ENCODE measurements at places on chromosomes 6 and 20.

GRCh38 chr6:14276667-14277404, 159.3 kb downstream of the CD83 start:
- no peak for DNase-seq

DNA sequence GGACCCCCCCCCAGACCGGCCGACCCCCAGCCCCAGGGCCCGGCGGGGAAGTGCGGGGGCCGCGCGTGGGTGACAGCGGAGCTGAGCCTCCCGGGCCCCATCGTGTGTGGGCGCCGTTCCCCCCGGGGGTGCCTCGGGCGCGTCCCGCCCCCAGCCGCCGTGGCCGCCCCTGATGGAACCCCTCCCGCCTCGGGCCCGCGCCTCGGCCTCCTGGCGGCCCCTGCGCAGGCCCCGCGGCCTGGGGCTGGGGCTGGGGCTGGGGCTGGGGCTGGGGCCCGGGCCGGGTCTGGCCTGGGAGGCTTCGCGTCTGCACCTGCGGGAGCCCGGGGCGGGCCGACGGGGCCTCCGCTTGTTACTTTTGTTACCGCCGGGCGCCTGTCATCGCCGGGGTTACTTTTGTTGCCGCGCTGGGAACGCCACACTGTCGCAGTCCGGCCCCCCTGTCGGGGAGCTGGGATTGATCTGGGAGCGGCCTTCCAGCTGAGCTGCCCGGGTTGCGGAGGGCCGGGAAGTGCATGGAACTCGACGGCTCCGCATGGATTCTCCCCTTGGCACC, 598 bp downstream of the OGFR start:
- DNase-seq = no peak

- no peak for DNase-seq
Measured at GRCh38 chr6:147651249-147652063, 143.0 kb downstream of the SAMD5 start.

- no peak for DNase-seq
Measured at GRCh38 chr6:6746970-6747338, 158.4 kb downstream of the LY86 start.

DNA sequence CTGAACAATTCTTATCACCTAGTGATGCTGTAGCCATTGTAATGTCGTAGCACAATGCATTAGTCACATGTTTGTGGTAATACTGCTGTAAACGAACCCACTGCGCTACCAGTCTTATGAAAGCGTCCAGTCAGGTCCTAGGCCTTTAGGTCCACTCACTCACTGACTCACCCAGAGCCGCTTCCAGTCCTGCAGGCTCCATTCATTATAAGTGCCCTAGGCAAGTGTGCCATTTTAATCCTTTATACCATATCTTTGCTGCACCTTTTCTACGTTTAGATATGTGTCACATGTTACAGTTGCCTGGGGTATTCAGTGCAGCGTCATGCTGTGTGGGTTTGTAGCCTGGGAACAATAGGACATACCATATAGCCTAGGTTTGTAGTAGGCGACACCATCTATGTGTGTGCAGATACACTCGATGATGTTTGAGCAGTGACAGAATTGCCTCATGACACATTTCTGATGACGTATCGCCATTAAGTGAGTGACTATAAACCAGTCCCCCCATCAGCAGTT, 15.4 kb downstream of the IGF2R start:
- DNase-seq = no peak

GRCh38 chr6:16741112-16742016, 19.9 kb downstream of the ATXN1 start:
- DNase-seq = no peak

- DNase-seq = no peak
Measured at GRCh38 chr20:37531856-37532255, 4.2 kb upstream of the BLCAP start.

DNA sequence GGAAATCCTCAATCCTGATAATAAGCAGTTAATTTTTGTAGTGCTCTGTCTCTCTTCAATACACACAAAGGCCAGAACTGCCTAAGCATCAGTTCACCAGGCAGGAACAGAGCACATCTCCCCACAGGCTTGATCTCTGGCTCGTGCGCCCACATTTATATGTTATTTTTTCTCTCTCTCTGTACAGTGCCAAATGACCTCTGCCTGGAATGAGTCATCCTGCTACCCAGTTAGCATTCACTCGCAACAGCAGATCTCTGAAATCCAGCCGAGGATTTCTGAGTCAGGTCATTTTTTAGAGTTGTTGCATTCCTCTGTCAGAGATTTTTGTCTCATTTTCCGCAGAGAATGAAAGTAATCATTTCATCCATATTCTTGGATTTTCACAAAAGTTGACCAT, 107.1 kb downstream of the COL12A1 start:
- no peak for DNase-seq

DNA sequence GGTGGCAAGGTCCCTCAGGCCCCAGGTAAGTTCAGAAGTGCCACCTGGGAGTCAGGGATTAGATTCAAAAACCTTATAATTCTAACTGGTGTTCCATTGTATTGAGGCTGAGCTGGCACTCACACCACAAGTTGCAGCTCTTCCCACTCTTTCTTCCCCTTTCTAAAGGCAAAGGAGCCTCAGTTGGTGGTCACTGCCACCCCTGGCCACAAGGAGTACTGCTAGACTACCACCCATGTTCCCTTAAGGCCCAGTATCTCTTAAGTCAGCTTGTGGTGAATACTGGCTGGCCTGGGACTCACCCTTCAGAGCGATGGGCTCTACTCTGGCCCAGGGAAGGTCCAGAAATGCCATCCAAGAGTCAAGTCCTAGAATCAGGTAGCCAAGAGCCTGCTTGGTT, 421.1 kb upstream of the KHDRBS2 start:
- DNase-seq = no peak

- DNase-seq = no peak
Measured at GRCh38 chr6:134480593-134480992, 162.7 kb upstream of the SGK1 start.

- no peak for DNase-seq
Measured at GRCh38 chr6:138117376-138117914, 10.2 kb upstream of the PERP start.

DNA sequence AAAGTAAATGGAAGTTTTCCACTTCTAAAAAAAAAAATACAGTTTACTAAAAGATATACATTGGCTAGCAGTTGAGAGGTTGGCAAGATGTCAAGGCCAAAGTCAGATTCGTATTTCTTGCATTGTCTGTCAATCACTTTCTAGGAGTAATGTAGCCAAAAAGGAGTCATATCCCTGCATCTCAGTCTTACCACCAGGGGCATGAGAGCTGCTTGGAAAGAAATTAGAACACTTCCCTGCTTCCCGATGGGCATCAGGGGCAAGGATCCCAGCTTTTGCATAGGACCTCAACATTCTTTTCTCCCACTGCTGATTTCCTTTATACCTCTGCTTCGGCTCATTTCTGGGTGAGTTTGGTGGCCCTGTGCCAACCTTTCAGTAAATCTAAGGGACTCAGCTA, 581.0 kb upstream of the MAP3K7 start:
- DNase-seq = no peak

DNA sequence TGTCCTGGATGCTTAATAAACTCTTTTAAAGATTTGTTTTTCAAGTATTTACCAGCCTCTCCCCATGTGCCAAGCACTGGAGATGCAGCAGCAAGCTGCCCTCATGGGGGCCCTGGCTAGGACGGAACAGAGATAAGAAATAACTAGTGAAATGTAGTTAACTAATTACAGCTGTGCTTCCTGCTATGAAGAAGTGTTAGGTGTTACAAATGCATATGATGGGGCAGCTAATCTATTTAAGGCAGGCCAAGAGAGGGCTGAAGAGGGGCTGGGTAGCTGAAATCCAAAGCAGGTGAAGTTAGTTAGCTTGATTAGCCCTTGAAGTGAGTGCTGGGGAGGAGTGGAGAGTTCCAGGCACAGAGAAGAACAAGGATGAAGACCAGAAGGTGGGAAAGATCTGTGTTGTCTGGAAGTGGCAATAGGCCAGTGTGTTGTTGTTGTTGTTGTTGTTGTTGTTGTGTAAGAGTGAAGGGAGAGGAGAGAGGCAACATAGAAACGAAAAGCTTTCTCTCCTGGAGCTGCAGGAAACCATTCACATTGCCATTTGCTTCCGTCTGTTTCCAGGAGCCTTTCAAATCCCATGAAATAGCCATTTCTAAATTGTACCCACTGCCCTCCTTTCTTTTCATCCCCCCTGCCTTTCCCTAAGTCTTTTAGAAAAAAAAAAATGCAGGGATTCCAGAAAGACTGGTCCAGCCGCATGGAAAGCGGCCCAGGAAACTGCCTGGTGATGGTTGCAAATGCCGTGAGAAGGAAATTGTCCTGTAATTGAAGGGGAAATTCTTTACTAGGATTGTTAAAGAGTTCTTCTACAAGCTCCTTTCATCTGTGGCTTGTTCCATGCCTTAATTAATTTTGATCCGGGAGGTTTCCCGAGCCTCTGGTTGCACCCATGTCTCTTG, 119.6 kb downstream of the TFAP2C start:
- DNase-seq = no peak

- no peak for DNase-seq
Measured at GRCh38 chr20:35641743-35642142, 23.0 kb downstream of the CPNE1 start.

DNA sequence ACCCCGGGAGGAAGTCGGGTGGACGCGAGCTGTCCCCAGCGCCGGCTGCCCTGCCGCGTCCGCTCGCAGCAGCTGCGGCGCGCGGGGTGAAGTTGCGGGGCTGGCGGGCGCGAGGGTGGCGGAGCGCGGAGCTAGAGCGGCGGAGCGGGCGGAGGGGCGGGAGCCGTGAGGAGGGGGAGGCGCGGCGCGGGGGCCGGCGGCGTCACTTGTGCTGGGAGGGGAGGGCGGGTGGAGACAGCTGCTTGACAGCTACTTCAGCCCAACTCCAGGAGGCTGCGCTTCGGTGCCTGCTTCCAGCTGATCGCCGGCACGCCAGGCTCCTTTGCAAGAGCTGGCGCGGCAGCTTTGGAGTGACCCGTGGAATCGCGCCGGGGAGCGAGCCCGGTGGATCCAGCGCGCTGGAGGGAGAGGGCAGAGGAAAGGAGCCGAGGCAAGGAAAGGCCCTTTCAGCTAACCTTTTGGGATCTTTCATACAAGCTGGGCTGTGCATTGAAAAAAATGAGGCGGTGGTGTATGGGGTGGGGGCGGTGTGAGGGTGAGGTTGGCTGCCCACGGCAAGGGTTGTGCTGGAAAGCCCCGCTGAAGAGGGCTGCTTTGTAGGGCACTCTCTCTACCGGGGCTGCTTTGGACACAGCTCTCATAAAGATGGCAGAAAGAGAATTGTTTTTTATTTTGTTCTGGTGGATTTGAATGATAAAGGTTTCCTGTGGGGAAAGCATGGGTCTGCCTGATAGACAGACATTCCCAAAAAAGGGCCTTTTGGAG, 24.6 kb downstream of the RIPOR2 start:
- no peak for DNase-seq

- DNase-seq = no peak
Measured at GRCh38 chr20:45432294-45432693, 16.4 kb downstream of the PIGT start.

DNA sequence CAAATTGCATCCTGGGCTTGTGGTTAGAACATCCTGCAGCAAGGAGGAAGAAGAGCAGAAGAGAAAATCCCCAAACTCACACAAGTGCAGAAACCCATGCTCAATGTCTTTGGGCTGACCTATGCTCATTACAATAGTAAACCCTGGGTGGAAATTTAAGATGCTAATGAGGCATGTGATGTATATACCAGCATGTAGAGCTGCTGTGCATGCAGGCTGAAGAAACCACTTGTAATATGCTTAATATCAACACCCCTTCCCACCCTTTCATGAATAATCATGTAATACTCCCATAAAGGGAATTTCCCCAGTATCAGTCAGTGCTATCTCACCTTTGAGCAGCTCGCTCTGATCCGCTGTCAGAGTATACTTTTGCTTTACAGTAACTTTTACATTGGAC, 90.0 kb upstream of the GRIK2 start:
- DNase-seq = no peak

GRCh38 chr6:169831450-169832246, 80.2 kb downstream of the ERMARD start:
- DNase-seq = peak; percentile 88

- no peak for DNase-seq
Measured at GRCh38 chr6:81950877-81951276, 198.4 kb upstream of the TENT5A start.

- DNase-seq = no peak
Measured at GRCh38 chr6:74969591-74970267, 236.1 kb downstream of the COL12A1 start.

DNA sequence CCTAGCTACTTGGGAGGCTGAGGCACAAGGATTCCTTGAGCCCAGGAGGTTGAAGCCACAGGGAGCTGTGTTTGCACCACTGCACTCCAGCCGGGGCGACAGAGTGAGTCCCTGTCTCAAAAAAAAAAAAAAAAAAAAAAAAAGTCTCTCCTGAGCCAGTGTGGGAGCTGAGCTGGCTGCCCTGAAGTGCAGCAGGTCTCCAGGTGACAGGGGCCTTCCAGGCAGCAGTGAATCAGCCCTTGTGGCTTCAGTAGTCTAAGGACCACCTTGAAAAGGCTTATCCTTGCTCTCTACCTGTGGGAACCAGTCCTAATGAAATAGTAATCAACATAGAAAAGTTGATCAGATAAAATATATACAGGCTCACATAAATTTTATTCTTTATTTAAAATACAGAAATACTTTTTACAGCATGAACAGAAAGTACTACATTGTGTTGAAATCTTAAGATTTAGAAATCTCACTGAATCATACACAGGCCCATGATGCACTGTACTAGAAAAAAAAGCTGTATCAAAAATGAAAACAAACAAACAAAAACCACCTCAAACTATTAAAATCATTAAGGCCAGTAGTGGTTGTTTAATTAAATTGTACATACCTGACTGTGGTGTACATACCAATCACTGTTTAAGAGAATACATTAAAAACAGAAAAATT, 128.9 kb downstream of the SCML4 start:
- no peak for DNase-seq

DNA sequence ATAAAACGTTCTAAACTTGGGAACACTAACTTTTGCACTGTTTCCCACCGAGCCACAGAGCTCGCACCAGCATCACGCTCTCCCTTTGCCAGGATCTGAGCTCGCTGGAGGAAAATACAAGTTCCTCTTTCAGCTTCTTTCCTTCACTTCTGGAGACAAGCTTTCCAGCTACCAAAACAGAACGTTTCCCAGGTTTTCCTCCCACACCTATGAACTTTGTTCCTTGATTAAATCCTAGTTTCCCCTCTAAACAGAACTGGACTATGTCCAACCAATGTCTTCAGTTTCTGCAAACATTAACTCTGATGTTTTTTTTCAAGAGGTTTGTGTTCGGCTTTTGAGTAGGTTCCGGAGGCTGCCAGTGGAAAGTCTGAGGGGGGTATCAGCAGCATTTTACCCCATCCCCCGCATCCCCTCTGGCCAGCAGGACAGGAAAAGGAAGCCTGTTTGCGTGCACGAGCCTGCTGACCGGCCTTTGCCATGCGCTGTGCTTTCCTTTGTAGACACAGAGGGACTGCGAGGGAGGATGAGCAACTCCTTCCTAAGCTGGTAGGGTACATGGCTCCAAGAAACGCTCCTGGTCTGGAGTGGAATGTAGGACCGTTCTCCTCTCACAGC, 135.5 kb downstream of the LY86 start:
- no peak for DNase-seq
